ENCODE measurements at places on chromosomes 7 and 10.

DNA sequence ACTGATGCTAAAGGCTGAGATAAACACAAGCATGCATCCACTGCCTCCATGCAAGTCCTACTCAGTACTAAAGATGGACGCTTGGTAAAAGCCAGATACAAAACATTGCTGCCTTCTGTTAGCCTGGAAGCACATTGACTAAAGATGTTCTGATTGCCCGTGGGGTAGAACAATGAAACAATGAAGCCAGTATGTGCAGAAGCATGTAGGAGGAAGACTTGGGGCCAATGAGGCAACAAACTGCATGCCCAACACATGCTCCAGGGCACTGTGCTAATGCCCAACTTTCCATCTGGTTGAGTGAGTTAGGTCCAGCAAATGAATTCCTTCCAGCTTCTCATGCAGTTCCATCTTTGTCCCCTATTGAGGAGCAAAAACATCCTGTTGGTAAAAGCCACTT lies 1245.5 kb downstream of the GATA3 start:
- no peak for DNase-seq

GRCh38 chr10:133388236-133388972 lies 5.6 kb upstream of the MTG1 start:
- DNase-seq = no peak

- peak; percentile 36 for DNase-seq
These were observed 58.5 kb downstream of the ABCB4 start for GRCh38 chr7:87416682-87417587.

GRCh38 chr7:23811540-23811939 lies 101.5 kb downstream of the STK31 start:
- DNase-seq = no peak

- no peak for DNase-seq
These were observed 17.7 kb downstream of the FGFR2 start for GRCh38 chr10:121580276-121581116.

- no peak for DNase-seq
These were observed 28.0 kb downstream of the CHST12 start for GRCh38 chr7:2431260-2431867.

DNA sequence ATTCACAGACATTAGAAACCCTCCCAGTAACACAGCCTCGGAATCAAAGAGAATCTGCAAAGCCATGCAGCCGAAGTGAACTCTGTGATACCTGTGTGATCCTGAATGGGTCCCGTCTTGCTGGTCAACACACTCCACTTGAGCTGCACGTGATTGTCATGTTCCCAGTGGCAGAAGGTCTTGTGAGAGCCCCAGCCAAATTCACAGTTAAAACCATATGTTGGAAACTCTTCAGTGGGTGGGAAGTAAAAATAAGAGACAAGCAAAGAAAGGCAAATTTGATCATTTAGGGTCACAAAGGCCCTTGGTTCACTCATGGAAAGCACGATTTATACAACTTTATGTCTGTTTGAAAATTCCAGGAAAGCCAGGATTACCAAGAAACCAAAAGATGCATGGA lies 142.3 kb downstream of the NRP1 start:
- DNase-seq = no peak

DNA sequence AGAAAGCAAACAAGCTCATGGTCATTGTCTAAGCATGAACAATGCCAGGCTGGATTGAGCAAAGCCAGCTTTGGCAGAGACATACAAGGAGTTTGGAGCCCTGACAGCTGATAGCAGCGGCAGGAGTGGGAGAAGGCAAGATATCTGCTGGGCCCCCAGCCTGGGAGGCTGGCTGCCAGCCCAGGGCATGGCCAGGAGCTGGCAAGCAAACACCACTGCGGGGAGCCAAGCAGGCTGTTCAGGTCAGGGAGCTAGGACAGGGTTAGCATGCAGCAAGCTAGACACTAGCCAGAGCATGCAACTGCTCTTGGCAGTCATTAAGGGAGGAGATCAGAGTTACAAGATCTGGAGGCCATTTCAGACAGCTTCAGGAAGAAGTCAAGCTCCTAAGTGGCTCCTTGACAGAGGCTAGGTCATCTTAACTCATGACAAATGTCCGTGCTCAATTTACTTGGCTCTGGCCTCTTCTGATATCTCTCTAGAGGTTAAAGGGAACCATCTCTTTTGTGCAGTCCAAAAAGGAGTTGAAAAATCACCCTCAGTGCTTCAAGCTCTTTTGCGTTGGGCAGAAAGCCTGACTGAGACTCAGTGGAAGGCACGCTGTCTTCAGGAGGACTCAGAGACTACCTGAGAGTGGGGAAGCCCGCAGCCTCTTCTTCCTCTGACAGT lies 436.8 kb upstream of the C7orf33 start:
- peak; percentile 98 for DNase-seq

GRCh38 chr10:89314676-89315075 lies 12.8 kb downstream of the IFIT2 start:
- DNase-seq = no peak

DNA sequence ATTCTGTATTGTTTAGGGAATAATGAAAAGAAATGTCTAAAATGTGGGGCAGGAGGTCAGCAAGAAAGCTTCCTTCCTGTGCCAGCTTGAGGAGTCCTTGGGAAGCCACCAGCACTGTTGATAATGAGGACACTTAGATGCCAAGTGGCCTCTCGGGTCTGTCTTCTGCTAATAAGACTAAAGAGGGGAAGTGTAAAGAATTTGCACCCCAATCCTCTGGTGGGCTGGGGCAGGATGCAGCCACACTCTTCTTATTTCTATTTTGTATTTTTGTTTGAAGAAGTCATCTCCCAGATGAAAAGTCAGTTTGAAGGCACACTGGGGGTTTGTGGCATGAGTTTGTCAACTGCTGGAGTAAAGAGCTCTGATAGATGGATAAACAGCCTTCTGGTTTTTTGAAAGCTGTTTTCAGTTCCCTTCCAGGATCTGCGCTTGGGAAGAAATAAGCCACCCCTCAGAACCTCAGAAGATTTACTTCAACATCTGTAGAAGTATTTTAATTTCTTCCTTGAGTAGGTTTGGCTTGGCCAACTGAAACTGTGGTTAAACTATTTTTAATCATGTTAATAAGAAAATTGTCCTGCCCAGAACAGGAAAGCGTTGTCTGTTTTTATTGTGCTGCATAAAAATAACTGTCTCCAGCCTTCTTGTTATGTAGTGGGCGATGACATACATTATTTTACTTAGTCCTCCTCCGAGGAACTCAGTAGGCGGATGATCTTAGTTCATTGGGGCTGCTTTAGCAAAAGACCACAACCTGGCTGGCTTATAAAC lies 128.8 kb upstream of the GPR26 start:
- no peak for DNase-seq

DNA sequence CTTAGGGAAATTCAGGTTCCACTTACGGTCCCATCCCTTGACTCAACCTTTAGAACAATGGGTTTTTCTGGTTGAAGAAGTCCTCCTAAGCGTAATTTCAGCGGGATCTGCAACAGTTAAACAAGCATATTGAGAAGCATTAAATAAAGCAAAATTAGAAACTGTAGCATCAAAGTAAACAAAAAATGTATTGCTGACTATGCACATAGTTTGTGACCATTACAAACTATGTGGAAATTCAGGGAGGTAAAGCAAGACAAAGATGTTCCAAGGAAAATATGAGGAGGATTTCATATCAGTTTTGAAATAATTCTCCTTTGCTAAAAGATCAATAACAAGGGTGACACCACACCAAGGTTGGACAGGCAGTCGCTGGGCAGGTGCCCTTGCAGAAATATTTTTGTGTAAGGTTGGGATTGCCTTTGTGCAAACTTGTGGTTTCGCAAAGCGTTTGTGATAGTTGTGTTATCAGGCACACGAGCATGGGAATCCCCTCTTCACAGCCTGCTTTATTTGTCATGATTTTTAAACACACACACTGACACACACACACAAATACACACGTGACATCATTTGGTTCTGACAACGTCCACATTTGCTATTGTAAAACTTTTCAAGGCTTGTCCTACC lies 5.4 kb upstream of the CYP3A5 start:
- DNase-seq = no peak

GRCh38 chr7:70590126-70590854 lies 541.7 kb upstream of the GALNT17 start:
- DNase-seq = no peak

DNA sequence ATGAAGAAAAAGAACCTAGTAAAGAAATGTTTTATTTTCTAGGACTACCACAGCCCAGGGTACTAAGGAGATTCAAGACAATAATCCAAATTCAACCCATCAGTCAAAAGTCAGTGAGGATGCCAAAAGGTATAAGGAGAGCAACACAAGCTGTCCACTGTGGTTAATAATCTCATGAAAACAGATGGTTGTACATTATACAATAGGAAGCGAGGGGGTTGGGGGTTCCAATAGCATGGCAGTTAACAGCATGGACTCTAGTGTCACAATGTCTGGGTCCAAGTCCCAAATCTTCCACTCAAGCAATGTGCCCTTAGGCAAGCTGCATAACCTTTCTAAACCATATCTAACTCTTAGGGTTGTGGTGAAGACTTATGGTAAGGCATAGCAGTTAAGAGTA lies 35.1 kb downstream of the BRAF start:
- no peak for DNase-seq

GRCh38 chr7:29424984-29425309 lies 138.7 kb upstream of the PRR15 start:
- DNase-seq = no peak

GRCh38 chr10:23742368-23742767 lies 303.5 kb downstream of the OTUD1 start:
- no peak for DNase-seq

Measured in NCI-H1092 (cell line).